Esophagus muscularis mucosa (tissue), 4 donors: ENCODE measurements at places on chromosomes 2 and 18. TPM values are rescaled to one million over a fixed set of nuclear protein-coding genes. Genes with fewer than 3 reads are reported as not detected.

Gene GALNT14
- total RNA-seq = 1.0 TPM

DNA sequence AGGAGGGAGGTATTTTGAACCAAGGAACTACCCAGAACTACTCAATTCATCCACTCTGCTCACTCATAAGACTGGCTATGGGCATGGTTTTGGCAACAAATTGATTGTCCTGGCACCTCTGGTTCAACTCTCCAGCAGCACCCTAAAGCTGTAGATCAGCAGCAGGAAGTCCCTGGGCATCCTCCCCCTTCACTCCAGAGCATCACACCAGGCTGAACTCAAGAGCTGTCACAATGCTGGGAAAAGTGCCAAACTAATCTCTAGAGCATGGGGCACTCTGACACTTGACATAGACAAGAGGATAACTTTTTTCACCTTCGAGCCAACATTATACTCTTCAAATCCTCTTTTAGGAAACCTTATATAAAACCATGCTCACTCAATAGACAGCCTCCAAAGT is 154.1 kb upstream of the RBBP8 start:
- DNase-seq = no peak

GRCh38 chr2:56231361-56231760 is 47.6 kb downstream of the CCDC85A start:
- no peak for DNase-seq

DNA sequence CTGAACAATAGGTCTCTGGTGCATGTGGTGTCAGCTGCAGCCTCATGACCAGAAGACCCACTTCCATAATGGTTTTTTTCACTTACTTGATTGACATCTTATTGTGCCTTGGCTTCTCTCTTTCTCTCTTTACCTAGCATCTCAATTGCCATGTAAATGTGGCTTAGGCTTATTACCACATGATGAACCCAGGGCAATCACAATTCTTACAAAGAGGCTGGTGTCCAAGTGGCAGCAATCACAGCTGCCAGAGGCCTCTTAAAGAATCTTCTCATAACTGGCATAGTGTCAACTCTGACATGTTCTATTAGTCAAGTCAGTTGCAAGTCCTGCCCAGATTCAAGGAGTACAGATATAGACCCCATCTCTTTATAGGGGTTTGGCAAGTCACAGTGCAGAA is 1224.8 kb downstream of the SUCLG1 start:
- no peak for DNase-seq

GRCh38 chr2:17877811-17878280 is 621 bp upstream of the KCNS3 start:
- DNase-seq = no peak

Gene DNER
- 5.3 TPM for total RNA-seq

- DNase-seq = no peak
Measured at GRCh38 chr2:223969856-223970255, 12.6 kb downstream of the MRPL44 start.
